ENCODE measurements at places on chromosomes 13 and 19. TPM values are rescaled to one million over a fixed set of nuclear protein-coding genes. Genes with fewer than 3 reads are reported as not detected.

DNA sequence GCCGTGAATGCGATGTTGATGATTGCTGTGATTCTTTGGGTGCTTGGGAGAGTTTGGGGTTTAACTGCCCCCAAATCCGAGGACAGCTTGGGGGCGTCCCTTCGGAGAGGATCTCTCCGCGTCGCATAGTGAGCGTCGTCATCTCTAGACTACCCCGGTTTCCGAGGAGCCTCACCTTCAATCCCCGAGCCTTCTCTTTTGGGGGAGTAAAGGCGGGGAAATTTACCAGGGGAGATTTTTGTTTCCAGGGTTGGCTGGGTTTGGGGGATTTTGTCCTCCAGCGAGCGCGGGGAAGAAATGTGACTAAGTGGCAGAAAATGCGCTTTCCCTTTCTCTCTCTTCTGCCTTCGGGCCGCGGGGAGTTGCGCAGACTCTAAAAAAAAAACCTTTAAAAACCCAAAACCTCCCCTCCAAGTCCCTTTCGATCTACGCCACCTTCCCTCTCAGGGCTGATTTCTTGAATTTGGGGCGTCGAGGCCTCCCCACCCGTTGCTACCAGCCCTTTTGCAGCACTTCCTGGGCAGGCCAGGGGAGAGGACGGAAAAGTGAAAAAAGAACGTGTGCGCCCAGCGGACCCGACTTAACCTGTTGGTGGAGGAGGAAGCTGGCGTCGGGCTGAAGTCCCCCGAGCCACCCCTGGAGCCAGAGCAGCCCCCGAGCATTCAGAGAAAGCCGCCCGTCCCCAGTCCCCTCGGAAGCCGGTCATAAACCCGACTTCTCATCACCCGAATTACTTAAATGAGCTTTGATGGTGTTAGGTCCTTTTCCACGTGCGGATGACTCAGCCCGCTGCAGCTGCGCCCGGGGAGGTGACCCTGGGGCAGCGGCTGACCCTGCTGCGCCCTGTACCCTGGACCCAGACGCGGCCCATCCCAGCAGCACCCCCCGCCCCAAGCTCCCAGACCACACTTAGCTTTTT lies 17.7 kb downstream of the NFIX start:
- DNase-seq, result peak; percentile 22

DNA sequence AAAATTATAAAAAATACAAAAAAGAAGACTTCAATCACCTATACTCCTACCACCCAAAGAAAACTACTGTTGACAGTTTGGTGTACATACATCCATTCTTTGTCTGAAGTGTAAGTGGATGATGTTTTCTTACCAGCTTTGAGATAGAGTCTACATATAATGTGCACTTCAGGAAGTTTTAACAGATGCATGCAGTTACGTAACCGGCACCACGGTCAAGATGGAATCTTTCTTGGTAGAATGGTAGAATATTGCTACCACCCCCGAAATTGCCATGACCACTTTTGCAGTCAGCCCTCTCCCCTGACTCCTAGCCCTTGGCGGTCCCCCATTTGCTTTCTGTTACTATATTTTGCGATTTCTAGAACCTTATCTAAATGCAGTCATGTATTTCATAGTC lies 1.4 kb downstream of the CUL4A start:
- no peak for DNase-seq

GRCh38 chr19:54947381-54947780 lies at the start of gene NLRP7:
Gene NLRP7 (minus strand): TSS chr19:54947530.
- no peak for DNase-seq

DNA sequence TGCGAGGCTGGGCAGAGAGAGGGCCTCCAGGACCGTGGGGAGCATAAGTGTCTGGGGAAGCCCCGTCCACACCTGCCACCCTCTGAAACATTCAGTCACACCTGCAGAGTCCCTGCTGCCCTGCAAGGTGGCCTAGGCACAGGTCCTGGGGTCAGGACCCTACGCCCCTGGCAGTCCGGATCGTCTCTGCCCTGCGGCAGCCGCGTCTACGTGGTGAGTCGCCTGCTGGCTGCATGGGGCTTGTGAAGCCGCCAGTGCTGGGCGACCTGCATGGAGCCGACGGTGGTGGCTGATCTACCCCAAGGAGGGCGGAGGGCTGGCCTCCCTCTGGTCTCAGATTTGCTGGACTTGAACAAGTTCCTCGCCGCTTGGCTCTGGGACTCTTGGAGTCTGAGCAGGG lies 13.0 kb downstream of the FZR1 start:
- DNase-seq, result no peak

GRCh38 chr13:97429681-97430081 lies 4.3 kb upstream of the RAP2A start:
- DNase-seq, result no peak

The PLEKHF1 gene
- total RNA-seq, result 52.1 TPM

All from activated CD4-positive, alpha-beta T cell treated with anti-CD3 and anti-CD28 coated beads, Interleukin-2, amount 10 ng/mL, durations not matched to agents 7 days and 5 days (primary cell).